Regular cardiac myocyte (primary cell): ENCODE measurements at places on chromosomes 13 and 19. TPM values are rescaled to one million over a fixed set of nuclear protein-coding genes. Genes with fewer than 3 reads are reported as not detected.

Gene SIGLEC5
- total RNA-seq, result not detected in 2 replicates

Gene IGFL3
- total RNA-seq, result 0.28 TPM in 1 of 2 replicates, not detected in the other

Gene CNOT3
- total RNA-seq, result 4.5 and 8.4 TPM in 2 replicates

Gene ZNF606
- 9.2 and 22.6 TPM in 2 replicates for total RNA-seq

Gene MBD3L2
- total RNA-seq, result not detected in 2 replicates

Gene POU2F2
- total RNA-seq, result 0.19 and 0.56 TPM in 2 replicates

Gene CEP89
- 6.5 and 16.7 TPM in 2 replicates for total RNA-seq

Gene GALP
- total RNA-seq, result not detected in 2 replicates

Gene WDR87
- not detected in 2 replicates for total RNA-seq

Gene ZSWIM9
- 1.4 and 1.5 TPM in 2 replicates for total RNA-seq

Gene C1QTNF9B
- not detected in 2 replicates for total RNA-seq
